SJCRH30 (cell line): ENCODE measurements at places on chromosomes 7 and 10.

DNA sequence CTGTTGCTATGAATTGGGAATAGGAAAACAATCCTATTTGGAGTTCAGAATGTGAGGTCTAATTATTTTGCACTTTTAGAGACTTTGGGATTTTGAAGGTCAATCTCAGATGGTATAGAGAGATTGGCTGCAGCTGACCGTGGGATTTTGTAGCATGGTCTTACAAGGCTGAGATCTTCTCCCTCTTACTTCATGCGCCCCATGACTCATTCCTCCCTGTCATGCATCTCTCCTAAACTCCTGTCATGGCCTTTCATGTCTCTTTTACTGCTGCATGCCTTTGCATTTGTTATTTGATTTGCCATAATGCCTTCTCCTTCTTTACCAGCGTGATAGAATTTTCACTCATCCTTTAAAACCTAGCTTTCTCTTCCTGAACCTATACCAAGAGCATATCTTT, 133.1 kb downstream of the BBS9 start:
- no peak for DNase-seq

DNA sequence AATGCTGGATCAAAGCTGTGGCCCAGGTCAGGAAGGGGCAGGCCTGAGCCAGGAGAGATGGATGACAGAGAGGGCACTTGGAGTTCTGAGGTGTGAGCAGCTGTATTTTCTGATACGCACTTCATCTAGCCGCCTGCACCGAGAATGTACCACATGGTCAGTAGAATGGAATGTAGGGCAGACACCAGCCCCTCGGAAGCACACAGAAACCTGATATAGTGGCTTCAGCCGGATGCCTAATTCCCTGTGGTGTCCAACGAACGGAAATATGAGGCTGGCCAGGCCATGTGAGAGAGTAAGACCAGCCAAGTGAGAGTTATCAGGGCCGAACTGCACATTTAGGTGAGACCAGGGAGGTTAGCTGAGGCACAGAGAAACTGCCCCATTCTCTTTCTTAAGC, 46.7 kb upstream of the PLCE1 start:
- DNase-seq: peak; percentile 84

DNA sequence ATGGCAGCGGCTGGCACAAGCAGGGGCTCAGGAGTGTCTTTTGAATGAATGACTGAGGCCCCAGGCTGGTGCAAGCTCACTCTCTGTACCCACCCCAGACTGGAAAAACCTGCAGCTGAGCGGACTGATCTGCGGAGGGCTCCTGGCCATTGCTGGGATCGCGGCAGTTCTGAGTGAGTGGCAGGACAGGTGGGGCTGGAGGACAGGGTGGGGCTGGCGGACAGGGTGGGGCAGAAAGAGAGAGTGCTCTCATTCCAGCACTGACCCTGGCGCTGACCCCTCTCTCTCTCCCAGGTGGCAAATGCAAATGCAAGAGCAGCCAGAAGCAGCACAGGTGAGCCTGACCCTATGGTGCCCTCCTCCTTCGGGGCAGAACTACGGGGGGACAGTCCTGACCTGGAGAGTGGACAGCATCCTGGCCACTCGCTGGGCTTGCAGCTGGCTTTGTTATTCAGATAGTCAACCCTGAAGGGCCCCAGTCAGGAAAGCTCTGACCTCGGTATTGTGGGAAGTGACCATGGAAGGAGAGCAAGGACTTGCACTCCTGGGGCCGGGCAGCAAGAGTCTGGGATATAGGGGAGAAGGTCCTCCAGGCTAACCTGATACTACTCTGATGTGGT, 4.1 kb downstream of the FXYD4 start:
- DNase-seq: peak; percentile 6

DNA sequence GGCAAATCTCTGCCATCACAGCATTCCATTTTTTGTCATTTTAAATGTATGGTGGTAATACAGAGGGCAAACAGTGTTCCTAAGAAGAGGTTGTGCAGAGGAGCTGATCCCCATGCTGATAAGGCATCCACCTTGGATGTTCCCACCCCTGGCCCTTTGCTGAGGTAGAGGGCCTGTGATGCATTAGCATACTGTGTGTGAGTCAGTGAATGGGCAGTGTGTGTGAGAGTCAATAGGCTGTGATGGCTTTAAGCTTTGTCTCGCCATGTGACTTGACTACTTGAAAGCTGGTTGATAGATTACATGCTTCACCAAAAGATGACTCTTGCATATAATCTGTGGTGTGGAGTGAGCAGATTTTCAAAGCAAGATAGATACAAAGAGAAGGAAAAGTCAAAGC, 81.3 kb downstream of the INSYN2A start:
- DNase-seq: no peak

GRCh38 chr7:155007947-155008346, 5.0 kb upstream of the PAXIP1 start:
- DNase-seq: no peak

GRCh38 chr7:150514748-150515222, at the start of gene GIMAP7:
Gene GIMAP7, plus strand, starts transcription at chr7:150514872. Its CDS starts 5,103 bp downstream, at chr7:150519975.
- DNase-seq: no peak

GRCh38 chr7:9680713-9681112, 1247.3 kb downstream of the NXPH1 start:
- no peak for DNase-seq

GRCh38 chr7:103866919-103867318, 122.5 kb downstream of the RELN start:
- no peak for DNase-seq

GRCh38 chr7:155213955-155214740, 83.5 kb upstream of the INSIG1 start:
- DNase-seq: peak; percentile 64

- no peak for DNase-seq
These were observed 9.7 kb upstream of the VSIR start for GRCh38 chr10:71782917-71783490.

- DNase-seq: no peak
These were observed 242.5 kb downstream of the CELF2 start for GRCh38 chr10:11260170-11260569.

DNA sequence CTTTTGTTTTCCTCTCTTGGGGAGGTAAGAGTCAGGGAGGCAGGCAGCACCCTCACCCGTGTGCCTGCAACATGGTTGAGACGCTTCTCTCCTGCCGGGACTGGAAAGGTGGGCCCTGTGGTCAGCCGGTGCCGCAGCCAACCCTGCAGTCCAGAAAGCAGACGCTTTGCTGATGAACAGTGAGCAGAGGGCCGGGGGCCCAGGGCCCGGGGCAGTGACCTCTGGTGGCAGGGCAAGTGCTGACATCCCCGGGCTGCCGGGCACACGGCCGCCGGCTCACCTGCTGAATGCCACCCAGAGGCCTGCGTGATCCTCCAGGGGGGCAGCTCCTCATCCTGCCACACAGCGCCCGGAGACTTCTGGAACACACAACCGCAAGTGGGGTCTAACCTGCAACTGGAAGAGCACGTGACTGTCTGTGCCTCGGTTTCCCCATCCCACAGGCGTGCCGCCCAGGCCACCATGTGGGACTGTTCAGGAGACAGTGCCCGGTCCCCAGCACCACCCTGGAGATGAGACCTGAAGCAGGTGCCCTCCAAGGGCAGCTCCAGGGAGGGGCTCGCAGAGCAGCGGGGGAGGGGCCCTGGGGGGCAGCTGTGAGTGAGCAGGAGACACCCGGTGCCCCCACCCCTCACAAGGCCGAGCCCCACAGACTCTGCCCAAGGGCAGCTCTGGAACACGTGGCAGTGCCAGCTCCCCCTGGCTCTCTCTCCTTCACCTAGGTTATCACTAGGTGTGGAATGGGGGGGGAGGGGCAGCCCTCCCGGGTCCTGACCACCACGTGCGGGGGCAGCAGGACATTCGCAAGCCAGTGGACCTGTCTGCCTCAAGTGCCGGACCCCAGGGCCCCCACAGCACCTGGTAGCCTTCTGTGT, 2.2 kb upstream of the ADGRA1 start:
- DNase-seq: no peak

DNA sequence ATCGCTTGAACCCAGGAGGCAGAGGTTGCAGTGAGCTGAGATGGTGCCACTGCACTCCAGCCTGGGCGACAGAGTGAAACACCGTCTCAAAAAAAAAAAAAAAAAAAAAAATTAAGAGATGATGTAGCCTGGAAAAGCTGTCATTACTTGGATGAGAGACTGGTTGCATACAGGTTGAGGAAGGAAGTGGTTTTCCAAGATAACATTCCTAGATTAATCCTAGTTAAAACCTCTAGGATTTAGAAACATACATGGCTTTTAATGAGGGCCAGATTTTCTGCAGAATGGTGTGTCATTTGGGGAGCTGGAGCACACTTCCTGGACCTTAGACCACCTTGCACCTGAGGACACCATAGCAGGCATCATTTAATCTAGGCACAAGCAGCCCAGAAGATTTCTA, 17.8 kb downstream of the VWA2 start:
- no peak for DNase-seq

DNA sequence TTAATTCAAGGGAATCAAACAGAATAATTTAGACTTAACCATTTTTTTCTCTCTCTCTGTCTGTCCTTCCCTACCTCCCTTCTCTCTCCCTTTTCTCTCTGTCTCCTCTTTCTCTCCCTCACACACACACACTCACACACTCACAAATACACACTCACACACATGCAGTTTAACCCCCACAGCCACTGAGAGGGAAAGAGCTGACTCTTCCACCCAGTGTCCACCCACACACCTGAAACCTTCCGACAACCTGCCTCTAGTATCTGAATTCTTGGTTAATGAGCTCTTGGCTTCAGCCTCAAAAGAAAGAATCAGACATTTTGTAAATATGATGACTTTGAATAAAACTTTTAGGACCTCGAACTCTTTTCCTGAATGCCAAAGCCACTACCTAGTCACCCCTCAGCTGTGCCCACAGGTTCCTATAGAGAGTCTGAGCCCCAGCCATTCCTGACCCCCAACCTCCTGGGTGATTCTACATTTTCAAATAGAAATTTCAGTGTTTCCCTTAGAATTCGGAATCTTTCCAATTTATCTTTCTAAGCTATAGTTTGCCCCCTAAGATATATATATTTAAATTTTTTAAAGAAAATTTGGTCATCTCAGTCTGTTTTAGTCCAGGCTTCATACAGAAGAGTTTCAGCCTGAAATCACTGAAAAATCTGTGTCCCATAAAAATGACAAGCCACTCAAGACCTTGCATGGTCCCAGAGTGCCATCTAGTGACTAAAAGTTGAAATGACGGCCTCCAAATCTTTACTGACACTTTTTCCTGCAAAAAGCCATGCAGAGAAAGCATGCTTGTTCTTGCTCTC, 202.8 kb downstream of the IPMK start:
- DNase-seq: no peak

GRCh38 chr7:140160308-140160707, 16.5 kb downstream of the KDM7A start:
- no peak for DNase-seq

- DNase-seq: no peak
These were observed 7.6 kb downstream of the CCDC172 start for GRCh38 chr10:116331815-116332214.

DNA sequence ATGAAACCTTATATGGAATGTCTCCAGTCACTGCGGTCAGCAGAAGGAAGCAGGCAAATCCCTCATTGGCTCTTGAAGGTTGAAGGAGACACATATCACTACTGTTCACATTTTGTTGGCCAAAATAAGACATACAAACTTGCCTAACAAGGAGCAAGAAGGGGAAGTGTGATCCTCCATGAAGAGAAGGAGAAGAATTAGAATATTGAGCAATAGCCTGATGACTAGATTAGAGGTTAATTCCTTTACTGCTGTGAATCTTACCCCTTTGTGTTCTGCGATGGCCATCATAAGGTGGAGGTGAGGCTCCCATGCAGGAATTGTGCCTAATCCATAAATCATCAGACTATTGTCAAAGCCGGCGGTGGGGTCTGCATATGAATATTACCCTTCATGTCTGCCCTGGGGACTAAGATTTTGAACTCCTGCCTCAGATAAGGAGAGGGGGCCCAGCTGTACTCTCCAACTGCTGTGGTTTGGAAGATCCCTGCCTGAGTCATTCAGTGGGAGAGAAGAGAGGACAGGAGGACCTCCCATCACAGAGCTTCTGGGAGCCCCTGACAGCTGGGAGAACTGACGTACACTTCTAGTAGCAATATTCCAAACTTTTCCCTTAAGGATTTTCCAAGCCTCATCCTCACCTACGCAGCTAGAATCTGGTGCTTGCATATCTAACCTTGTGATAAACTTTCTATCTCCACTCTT, 398.5 kb downstream of the REEP3 start:
- DNase-seq: peak; percentile 19

GRCh38 chr7:157985636-157986035, 602.0 kb downstream of the PTPRN2 start:
- DNase-seq: no peak

GRCh38 chr7:130880668-130881067, 146.7 kb upstream of the KLF14 start:
- DNase-seq: no peak

DNA sequence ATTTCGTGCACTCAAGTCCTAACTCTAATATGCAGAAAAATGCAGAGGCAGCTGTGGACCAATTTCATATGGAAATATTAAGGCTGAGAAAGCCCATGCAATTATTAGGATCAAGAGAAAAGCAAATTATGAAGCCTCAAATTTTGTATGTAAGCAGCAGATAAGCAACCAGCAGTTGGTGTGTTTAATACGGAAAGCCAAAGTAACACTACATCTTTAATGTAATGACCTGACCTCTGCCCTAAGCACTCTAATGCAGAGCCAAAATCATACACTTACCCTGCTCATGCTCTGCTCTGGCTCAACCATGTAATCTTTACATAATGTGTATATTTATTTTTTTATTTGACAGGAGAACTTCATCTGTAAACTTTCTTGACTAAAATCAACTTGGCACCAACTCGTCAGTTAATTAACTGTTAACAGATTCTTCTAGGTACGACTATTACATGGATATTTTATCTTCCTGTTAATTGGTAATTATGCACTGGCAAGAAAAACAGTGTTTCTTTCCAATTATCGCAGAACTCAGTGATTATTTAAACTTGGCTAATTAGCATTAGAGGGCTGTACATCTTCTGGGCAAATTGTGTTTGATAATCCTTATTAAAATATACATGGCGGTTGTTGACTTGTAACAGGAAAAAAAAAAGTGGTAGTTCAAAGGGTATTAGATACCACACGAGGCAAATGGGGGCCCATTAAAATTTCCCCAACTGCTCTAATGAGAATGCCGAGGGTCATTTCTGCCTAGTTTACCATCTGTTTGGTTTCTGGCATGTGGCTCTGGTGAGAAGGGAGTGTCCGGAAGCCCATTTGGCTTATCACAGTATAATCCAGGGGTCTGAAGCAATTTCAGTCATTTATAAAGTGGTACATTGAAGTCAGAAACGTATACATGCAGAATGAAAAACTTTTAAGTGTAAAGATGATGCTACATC, 94.5 kb downstream of the RELN start:
- DNase-seq: no peak

GRCh38 chr10:60029475-60029874, 123.1 kb upstream of the CCDC6 start:
- DNase-seq: no peak

DNA sequence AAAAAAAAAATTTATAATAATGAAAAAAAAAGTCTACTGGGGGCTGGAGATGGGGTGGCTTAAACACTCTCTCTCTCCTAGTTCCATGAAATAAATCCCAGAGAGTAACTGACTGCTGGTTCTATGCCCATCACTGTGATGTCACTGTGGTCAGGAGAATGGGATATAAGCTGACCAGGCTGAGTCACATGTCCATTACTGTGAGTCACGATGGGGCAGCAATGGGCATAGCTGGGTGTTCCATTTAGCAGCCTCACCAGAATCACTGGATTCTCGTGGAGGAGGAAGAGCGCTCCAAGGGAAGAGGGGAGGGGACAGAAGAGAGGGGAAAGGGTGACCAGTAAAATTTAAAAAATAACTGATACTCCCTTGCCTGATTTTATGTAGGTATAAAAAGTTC, 37.1 kb downstream of the MASTL start:
- peak; percentile 72 for DNase-seq

GRCh38 chr10:35546824-35547225, 58.3 kb upstream of the GJD4 start:
- DNase-seq: no peak
